ENCODE measurements at places on chromosomes 7 and 10.
A peak's percentile ranks its signal among the peaks of the same experiment; 100 is the strongest.

DNA sequence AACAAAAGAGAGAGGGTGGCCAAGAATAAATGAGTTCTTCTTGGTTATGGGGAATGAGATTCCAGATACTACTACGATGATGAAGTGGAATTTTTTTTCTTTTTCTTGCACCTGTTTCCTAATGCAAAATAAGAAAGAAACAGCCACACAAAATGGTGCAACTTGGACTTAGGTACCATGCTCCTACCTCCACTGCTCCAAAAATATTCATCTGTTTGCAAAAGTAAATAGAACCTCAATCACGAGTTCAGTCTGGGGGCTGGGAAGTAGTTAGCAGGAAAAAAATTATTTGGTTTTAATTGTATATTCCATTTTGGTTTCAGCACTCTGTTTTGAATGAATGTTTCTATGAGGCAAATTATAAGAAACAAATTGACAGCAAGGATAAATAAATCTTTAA lies 73.5 kb downstream of the SLC25A13 start:
- peak; percentile 42 for DNase-seq

DNA sequence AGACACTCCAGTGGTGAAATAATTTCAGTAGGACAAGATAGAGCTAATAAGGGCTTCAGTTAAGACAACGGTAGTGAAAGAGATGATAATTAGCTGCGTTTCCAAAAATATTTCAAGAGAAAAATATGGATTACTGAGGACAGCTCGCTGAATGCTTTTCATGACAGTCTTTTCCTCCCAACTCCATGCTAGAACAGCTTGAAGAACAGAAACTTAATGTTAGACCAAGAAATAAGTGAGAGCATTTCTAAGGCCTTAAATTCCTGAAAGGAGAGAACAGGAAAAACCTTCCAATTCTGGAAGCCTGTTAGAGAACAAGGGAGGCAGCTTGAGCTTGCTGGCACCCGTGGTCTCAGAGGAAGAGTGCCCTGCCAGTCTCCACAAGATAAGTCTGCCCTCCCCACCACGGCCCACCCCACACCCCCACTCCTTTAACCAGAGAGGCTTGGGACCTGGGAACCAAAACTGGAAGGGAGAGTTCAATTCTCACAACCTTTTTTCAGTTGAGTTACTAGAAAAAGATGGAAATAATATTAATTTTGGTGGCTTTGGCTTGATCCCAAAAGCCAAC lies 1148.0 kb upstream of the CELF2 start:
- no peak for DNase-seq

DNA sequence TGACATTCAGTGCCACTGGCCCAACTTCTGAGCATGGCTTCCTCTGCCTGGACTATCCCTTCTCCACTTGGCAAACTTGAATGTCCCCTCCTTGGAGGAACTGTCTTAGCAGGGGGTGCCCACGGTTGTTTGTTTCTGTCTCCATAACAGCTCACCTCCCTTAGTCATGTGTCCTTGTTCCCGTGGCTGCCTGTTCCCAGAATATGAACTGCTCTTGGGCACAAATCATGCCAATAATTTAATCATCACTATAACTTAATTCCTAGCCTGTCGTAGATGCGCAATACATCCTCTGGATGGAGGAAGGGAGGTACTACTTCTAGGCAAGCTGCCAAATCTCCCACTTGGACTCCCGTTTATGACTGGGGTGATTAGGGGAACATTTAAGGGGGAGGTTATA lies 173.1 kb downstream of the MYOF start:
- DNase-seq: peak; percentile 27

GRCh38 chr10:25059990-25060389 lies 43.6 kb downstream of the THNSL1 start:
- DNase-seq: no peak

DNA sequence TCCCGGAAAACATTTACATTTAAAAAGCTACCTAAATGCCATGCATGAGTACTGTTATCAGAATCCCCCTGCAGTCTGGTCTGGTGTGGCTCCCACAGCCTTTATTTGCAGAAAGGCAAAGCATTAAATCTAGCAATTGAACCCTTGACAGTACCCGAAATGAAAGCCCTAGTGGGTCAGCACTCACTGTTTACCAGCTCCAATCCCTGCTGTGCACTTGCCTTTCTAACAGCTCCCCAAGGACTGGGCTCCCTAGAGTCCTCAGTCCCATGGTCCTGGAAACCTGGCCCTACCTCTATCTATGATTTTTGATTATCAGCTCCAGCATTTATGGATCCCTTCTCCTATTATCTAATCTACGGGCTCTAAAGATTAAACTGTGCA lies 1.9 kb upstream of the MACC1 start:
- no peak for DNase-seq

DNA sequence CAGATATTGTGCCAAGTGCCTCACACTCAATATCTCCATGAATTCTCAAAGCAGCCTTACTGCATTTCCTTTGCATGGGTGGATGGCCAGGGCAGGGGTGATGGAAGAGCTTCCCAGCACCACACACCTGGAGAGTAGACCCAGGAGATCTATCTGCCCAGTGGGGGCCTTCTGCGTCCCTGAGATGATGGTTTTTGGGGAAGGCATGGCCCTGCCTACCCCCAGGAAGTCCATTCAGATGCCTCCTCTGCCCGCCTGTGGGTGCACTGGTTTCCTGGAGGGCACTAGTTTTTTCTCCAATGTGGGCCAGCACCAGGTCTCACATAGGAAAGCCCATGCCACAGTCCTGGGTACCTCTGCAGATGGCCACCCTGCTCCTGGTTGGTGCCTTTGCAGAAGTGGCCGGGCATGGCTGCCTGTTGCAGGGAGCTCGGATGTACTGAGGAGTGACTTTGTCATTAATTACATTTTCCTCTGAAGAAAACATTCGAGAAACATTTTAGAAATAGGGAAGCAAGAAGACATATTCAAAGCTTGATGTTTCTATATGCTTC lies 28.2 kb upstream of the ZNF488 start:
- no peak for DNase-seq

DNA sequence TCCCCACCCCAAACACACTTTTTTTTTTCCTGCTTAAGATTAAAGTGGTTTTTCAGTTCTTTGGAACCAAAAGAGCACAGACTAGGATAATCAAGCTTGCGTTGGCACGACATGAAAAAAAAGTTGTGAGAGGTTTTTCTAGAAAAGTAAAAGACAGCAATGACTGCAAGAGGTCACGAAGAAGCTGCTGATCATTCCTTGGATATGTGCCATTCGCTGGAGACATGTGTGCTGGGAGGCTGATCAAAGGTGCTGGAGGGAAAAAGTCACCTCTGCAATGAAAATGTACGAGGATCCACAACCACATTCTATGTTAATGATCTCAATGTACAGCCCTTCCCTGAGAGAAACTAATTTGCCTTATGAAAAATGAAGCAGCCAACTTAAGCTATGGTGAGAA lies 5.4 kb downstream of the AKR1B1 start:
- DNase-seq: no peak

- DNase-seq: no peak
These were observed 618.9 kb upstream of the IGFBP3 start for GRCh38 chr7:46539892-46540483.

GRCh38 chr7:2062648-2063047 lies 170.1 kb downstream of the MAD1L1 start:
- DNase-seq: no peak

DNA sequence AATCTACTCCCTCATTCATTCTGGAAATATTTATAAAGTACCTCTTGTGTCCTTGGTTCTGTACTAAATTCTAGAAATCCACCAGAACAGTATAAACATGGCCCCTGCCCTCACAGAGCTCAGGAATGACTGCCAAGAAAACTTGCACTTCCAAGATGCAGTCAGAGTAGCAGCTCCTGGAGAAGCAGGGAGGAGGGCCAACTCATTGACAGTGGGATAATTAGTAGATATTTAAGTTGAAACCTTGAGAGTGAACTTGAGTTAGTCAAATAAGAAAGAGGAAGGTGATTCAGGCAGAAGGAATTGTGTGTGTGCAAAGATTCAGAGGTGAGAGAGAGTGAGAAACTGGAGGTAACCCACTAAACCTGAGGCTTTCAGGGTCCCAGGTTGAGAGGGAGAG lies 182.2 kb upstream of the INHBA start:
- no peak for DNase-seq

GRCh38 chr7:106844279-106844997 lies 20.6 kb upstream of the PIK3CG start:
- no peak for DNase-seq

DNA sequence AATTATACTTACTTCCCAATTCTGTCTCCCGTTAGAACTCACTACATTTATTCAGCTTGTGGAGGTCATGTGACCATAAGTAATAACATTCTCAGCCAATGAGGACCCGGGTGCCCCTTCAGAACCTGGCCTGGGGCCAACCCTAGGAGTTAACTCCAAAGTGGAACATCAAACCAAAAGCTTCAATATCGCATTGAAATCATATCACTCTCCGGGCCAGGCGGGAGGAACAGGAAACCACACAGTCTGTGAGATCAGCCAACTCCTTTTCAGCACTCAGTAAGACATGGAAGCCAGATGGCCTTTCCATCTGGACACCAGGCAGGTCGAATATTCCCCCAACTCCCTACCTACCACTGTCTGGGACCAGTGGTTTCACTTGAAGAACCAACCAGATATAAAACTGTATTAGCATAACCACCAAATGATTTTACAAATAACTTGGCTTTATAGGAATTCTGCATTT lies 5.5 kb downstream of the CREB3L2 start:
- DNase-seq: no peak

- DNase-seq: no peak
These were observed 1.0 kb upstream of the NOLC1 start for GRCh38 chr10:102150970-102151773.

GRCh38 chr10:36236341-36236740 lies 594.2 kb upstream of the FZD8 start:
- DNase-seq: no peak

DNA sequence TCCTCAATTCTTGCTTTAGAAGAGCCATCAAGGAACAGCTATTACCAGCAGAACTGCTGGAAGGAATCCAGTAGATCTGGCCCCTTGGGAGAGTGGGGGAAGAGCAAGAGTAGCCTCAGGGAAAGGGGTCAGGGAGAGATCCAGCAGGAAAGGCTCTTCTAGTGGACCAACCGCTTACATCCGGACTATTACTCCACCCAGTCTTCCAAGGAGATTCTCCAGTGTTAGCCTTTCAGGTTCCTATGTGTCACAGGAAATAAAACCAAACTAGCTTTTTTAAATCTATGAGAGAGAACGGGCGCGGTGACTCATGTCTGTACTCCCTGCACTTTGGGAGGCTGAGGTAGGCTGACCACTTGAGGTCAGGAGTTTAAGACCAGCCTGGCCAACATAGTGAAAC lies 34.3 kb downstream of the TET1 start:
- DNase-seq: no peak

- DNase-seq: no peak
These were observed 109.9 kb downstream of the CUBN start for GRCh38 chr10:17019696-17020095.
